T-cell (primary cell): ENCODE measurements at places on chromosomes 4 and X. TPM values are rescaled to one million over a fixed set of nuclear protein-coding genes. Genes with fewer than 3 reads are reported as not detected.

DNA sequence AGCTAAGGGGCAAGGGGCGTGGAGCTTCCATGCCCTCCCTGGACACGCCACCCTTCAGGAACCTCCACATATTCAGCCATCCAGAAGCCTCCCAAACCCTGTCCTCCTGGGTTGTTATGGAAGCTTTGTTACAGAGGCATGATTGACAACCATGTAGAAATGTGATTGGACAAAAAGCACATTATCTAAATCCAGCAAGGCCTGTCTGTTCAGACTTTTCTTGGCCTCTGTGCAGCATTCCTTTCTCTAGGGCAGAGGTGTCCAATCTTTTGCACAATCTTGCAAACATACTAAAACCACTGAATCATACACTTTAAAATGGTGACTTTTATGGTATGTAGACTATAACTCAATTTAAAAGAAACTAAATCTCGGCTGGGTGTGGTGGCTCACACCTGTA lies 12.7 kb downstream of the STEEP1 start:
- no peak overlapping the region for H3K27ac ChIP-seq
- no peak overlapping the region for H3K4me3 ChIP-seq
- no peaks in the 10 kb centered on the region for H3K27me3 ChIP-seq
- no peak for DNase-seq

Gene CT47B1
- total RNA-seq, result not detected

DNA sequence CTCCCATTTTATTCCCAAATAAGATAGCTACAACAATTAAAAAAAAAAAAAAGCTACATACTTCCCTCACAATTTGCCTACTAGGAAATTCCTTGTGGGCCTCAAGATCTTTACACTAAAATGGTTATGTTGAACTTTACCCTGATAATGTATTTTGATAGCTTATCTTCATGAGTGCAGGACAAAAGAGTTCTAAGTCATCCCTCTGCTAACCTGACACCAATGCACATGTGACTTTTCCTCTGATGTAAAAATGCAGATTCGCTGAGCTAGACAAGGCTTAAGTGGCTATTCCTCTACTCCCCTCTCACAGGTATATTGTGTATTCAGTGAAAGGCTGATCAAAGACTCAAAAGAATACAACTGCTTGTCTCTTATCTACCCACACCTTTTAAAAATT lies 22.5 kb downstream of the ELF2 start:
- DNase-seq, result no peak
- no peak overlapping the region for H3K4me3 ChIP-seq
- H3K27ac ChIP-seq, result no peak overlapping the region
- H3K27me3 ChIP-seq, result no peaks in the 10 kb centered on the region

- DNase-seq, result no peak
- no peak overlapping the region for H3K4me3 ChIP-seq
- H3K36me3 ChIP-seq, result no peaks in the 10 kb centered on the region
Observed at GRCh38 chr4:55158957-55159356, 33.6 kb upstream of the KDR start.

- H3K4me1 ChIP-seq, result no peaks in the 10 kb centered on the region
- H3K27ac ChIP-seq, result no peak overlapping the region
- H3K4me3 ChIP-seq, result no peak overlapping the region
- no peaks in the 10 kb centered on the region for H3K36me3 ChIP-seq
- no peak for DNase-seq
- H3K27me3 ChIP-seq, result no peaks in the 10 kb centered on the region
Observed at GRCh38 chr4:143375326-143376073, 38.8 kb downstream of the GAB1 start.

Gene TCEAL9
- total RNA-seq, result 1.2 TPM

Gene GPR101
- not detected for total RNA-seq

DNA sequence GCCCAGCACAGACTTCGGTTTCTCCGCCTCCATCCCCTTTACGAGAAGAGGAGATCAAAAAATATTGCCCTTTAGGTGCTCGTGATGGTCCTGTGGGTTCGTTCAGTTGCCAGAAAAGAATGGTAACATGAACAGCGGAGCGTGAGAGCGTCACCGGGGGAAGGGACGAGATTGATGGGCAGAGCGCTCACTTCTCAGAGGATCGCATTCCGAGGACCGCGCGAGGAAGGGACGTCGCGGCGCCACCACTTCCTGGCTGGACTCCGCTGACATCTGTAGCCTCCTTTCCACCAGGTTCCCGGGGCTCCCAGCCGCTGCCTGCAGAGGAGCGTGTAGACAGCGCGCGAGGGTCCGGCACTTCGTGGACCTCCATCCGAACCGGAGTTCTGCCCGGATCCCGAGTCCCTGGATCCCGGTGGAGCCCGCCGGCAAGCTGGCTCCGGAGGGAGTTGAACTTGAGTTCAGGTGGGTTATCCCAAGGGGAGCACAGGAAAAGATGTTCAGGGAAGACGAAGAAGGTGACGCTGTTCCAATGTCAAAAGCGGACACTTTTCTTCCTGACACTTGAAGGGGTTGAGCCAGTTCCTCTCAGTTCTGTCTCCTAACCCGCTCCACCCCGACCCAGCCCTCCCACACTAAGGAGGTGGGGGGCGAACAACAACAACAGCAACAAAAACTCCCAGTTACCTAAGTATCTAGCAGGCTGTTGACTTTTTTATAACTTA lies 484 bp downstream of the GALNTL6 start:
- peaks cover 17% of the 10 kb centered on the region for H3K27me3 ChIP-seq
- H3K27ac ChIP-seq, result no peak overlapping the region
- no peak overlapping the region for H3K4me3 ChIP-seq
- DNase-seq, result no peak
- no peaks in the 10 kb centered on the region for H3K36me3 ChIP-seq
- no peaks in the 10 kb centered on the region for H3K4me1 ChIP-seq

Gene ABCG2
- 0.49 TPM for total RNA-seq

- no peak overlapping the region for H3K4me3 ChIP-seq
- no peaks in the 10 kb centered on the region for H3K27me3 ChIP-seq
- no peaks in the 10 kb centered on the region for H3K36me3 ChIP-seq
- no peak overlapping the region for H3K27ac ChIP-seq
- no peaks in the 10 kb centered on the region for H3K4me1 ChIP-seq
Observed at GRCh38 chr4:182189103-182189878, 53.9 kb upstream of the TENM3 start.

DNA sequence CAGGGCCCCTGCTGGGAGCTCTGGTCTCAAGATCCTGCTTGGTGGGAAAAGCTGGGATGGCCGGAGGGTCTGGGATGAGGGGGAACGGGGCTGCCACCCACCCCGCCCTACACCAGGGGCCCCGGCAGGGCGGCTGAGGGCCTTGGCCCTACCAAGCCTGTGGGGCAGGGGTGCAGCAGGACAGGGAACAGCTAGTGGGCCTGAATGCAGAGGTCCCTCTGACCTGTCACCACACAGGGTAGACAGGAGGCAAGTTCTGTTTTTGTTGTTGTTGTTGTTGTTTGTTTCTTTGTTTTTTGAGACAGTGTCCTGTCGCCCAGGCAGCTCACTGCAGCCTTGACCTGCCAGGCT lies 332 bp upstream of the RENBP start:
- peak overlapping the region; percentile 53 for H3K4me3 ChIP-seq
- H3K36me3 ChIP-seq, result peaks cover 4% of the 10 kb centered on the region
- no peak overlapping the region for H3K27ac ChIP-seq

- no peaks in the 10 kb centered on the region for H3K36me3 ChIP-seq
- H3K27me3 ChIP-seq, result peaks cover 8% of the 10 kb centered on the region
- peaks cover 15% of the 10 kb centered on the region for H3K4me1 ChIP-seq
- peak overlapping the region; percentile 58 for H3K27ac ChIP-seq
- DNase-seq, result no peak
Observed at GRCh38 chrX:70432936-70433847, 10.1 kb downstream of the GDPD2 start.

DNA sequence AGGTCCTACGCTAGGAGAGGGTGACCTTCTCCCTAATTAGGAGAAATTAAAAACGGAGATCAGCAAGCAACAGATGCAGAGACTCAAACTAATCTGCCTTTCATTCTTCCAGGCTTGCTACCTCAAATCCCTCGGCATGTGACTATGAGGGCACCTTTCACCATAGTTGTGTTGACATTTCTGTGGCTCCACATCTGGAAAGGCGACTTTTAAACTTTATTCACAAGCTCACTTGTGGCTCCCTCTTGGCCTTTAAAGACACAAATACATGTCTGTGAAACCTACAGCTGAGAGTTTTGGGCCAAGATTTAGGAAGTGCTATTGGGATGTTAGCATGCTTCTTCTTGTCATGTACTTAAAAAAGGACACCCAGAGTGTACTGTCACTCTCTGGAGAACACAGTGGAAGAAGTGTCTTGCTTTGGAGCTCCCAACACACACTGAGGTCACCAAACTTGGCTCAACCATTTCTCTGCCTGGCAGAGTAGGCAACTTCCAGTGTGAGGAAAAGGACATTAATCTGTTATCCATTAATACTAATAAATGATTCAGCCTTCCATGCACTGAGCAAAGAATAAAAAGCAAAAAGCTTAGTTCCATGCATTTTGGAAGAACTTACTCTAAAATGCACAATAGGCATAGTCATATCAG lies 60.1 kb downstream of the LDB2 start:
- no peaks in the 10 kb centered on the region for H3K27me3 ChIP-seq
- H3K4me1 ChIP-seq, result no peaks in the 10 kb centered on the region
- H3K36me3 ChIP-seq, result no peaks in the 10 kb centered on the region
- no peak overlapping the region for H3K27ac ChIP-seq
- H3K4me3 ChIP-seq, result no peak overlapping the region

- DNase-seq, result no peak
- H3K36me3 ChIP-seq, result no peaks in the 10 kb centered on the region
- H3K27ac ChIP-seq, result no peak within 1 kb of the TSS
- peaks cover 10% of the 10 kb centered on the region for H3K27me3 ChIP-seq
- peak within 1 kb of the TSS; percentile 54 for H3K4me3 ChIP-seq
Observed at GRCh38 chr4:127632420-127633403, at the start of gene INTU. Gene INTU, plus strand, starts transcription at chr4:127632957. Its CDS starts 78 bp downstream, at chr4:127633035.

GRCh38 chr4:125520258-125520990 lies 205.7 kb downstream of the FAT4 start:
- DNase-seq, result no peak
- no peaks in the 10 kb centered on the region for H3K27me3 ChIP-seq
- no peak overlapping the region for H3K27ac ChIP-seq
- H3K4me3 ChIP-seq, result no peak overlapping the region
- no peaks in the 10 kb centered on the region for H3K4me1 ChIP-seq

Gene TRMT10A
- total RNA-seq, result 4.5 TPM

- no peaks in the 10 kb centered on the region for H3K4me1 ChIP-seq
- no peak overlapping the region for H3K4me3 ChIP-seq
- H3K27me3 ChIP-seq, result no peaks in the 10 kb centered on the region
- H3K36me3 ChIP-seq, result no peaks in the 10 kb centered on the region
Observed at GRCh38 chrX:71859637-71860036, 51.0 kb upstream of the NHSL2 start.

Gene AFM
- total RNA-seq, result not detected

DNA sequence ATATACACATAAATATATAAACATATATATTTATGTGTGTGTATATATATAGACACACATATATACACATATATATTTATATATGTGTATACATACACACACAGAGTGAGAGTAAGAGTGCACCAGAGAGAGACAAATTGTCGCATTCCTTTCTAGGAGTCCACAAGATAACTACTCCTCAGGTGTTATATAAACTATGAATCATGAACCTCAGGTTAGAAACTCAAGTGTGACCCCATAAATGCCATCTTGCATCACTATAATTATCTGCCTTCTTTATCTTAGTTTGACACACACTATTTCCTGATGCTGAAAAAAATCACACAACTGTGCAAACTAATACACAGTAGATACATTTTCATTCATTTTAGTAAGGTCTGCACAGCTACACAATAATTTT lies 135.2 kb downstream of the PPARGC1A start:
- H3K4me1 ChIP-seq, result no peaks in the 10 kb centered on the region
- no peak overlapping the region for H3K27ac ChIP-seq
- no peak for DNase-seq
- H3K36me3 ChIP-seq, result no peaks in the 10 kb centered on the region
- no peaks in the 10 kb centered on the region for H3K27me3 ChIP-seq

Gene IL15
- total RNA-seq, result 3.0 TPM

DNA sequence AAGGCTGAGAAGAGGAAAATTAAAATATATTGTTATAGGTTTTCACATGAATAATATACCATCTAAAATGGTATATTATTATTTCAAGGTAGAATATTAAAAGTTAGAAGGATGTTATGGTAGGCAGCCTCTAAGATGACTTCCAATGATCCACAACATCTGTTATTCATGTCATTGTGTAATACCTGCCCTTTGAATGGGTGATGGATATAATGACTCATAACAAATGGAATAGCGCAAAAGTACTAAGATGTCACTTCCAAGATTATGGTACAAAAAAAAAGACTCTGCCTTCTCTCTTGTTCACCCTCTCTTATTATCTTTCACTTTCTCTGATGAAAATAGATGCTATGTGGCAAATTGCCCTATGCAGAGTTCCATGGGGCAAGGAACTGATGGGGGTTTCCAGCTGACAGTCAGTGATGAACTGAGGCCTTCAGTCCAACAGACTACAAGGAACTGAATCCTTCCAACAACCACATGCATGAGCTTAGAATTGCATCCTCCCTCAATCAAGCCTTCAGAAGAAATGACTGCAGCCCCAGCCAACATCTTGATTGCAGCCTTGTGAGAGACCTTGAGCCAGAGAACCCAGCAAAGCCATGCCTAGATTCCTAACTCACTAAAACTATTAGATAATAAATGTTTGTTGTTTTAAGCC lies 57.7 kb downstream of the HS6ST2 start:
- H3K27ac ChIP-seq, result no peak overlapping the region
- no peak overlapping the region for H3K4me3 ChIP-seq
- no peak for DNase-seq
- H3K4me1 ChIP-seq, result no peaks in the 10 kb centered on the region
- no peaks in the 10 kb centered on the region for H3K27me3 ChIP-seq

- DNase-seq, result no peak
- no peaks in the 10 kb centered on the region for H3K27me3 ChIP-seq
- no peak overlapping the region for H3K4me3 ChIP-seq
- no peaks in the 10 kb centered on the region for H3K4me1 ChIP-seq
- no peak overlapping the region for H3K27ac ChIP-seq
Observed at GRCh38 chr4:169241464-169241863, 29.3 kb downstream of the SH3RF1 start.

Gene ZNF280C
- total RNA-seq, result 3.6 TPM

Gene ODAPH
- not detected for total RNA-seq

DNA sequence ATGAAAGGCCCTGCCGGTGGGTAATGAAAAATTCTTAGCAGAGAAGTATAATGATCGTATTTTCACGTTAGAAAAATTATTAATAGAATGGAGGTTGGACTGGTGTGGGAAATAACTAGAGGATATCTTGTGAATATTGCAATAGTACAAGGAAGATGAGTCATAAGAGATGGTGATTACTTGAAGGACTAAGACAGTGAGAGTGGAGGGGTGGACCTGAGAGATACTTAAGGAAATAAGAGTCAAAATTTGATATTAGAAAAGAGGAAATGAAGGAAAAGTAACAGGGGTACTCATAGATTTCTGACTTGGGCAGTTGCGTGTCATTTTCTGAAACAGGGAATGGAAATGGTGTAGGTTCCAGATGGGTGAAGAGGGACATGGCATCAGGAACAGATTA lies 1.7 kb upstream of the USP53 start:
- H3K4me3 ChIP-seq, result no peak overlapping the region
- H3K27ac ChIP-seq, result no peak overlapping the region
- no peaks in the 10 kb centered on the region for H3K27me3 ChIP-seq
- no peaks in the 10 kb centered on the region for H3K36me3 ChIP-seq
- DNase-seq, result no peak

Gene HDX
- total RNA-seq, result 0.69 TPM

GRCh38 chr4:38495446-38495845 lies 168.6 kb upstream of the KLF3 start:
- DNase-seq, result no peak
- no peak overlapping the region for H3K27ac ChIP-seq
- H3K4me1 ChIP-seq, result peaks cover 9% of the 10 kb centered on the region
- H3K36me3 ChIP-seq, result no peaks in the 10 kb centered on the region
- H3K4me3 ChIP-seq, result no peak overlapping the region

Gene TRIM2
- total RNA-seq, result 3.5 TPM
